Activated CD8-positive, alpha-beta T cell treated with anti-CD3 and anti-CD28 coated beads, Interleukin-2, amount 10 ng/mL, durations not matched to agents 7 days and 5 days (primary cell): ENCODE measurements at places on chromosomes 6 and 20. TPM values are rescaled to one million over a fixed set of nuclear protein-coding genes. Genes with fewer than 3 reads are reported as not detected.
A peak's percentile ranks its signal among the peaks of the same experiment; 100 is the strongest.

- H3K4me3 ChIP-seq = peak overlapping the region; percentile 79
Observed at GRCh38 chr6:2221726-2222274, 23.6 kb downstream of the GMDS start.

DNA sequence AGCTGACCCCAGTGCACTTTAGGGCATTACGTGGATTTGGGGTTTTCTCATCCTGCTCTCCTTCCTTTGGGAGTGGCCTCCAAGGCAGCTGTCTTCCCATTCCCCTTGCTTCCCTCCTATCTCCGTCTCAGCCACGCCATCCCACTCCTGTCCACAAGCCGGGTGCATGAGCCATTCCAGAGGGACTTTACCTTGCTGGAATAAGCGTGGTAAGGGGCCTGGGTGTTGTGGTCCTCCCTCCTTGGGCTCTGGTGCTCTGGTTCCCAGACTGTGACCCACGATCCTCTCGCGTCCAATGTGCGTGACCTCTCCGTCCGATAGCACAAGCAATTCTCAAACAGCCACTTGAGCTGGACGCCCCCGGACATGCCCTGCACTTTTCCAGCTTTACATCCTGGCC lies 60.6 kb upstream of the NKX2-2 start:
- no peak overlapping the region for H3K27ac ChIP-seq
- peaks cover 8% of the 10 kb centered on the region for H3K27me3 ChIP-seq
- H3K36me3 ChIP-seq = no peaks in the 10 kb centered on the region
- H3K4me1 ChIP-seq = peaks cover 6% of the 10 kb centered on the region
- H3K4me3 ChIP-seq = no peak overlapping the region

Gene SNX21
- total RNA-seq = 1.6 TPM

DNA sequence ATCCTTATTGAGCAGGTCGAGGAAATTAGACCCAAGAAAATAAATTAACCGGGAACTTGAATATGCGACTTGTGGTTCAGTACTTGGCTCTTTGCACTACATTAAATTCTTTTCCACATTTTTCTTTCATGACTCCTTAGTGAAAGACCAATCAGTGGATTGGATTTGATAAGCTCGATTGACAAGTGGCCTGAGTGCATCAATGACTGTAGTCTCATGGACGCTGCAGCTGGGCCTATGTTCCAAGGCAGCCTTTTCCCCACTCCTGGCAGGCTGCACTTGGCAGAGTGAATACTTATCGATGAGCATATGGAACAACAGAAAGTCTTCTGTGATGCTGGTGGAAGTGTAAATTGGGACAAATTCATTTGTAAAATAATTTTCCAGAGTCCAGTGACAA lies 210.8 kb upstream of the EXOC2 start:
- H3K36me3 ChIP-seq = no peaks in the 10 kb centered on the region
- no peaks in the 10 kb centered on the region for H3K27me3 ChIP-seq
- no peak for DNase-seq
- H3K4me3 ChIP-seq = no peak overlapping the region
- H3K27ac ChIP-seq = no peak overlapping the region
- no peaks in the 10 kb centered on the region for H3K4me1 ChIP-seq

GRCh38 chr20:59211208-59211765 lies 47.7 kb downstream of the ZNF831 start:
- H3K27me3 ChIP-seq = no peaks in the 10 kb centered on the region
- no peak for DNase-seq
- H3K27ac ChIP-seq = peak overlapping the region; percentile 16
- H3K4me3 ChIP-seq = no peak overlapping the region
- peaks cover 4% of the 10 kb centered on the region for H3K36me3 ChIP-seq

DNA sequence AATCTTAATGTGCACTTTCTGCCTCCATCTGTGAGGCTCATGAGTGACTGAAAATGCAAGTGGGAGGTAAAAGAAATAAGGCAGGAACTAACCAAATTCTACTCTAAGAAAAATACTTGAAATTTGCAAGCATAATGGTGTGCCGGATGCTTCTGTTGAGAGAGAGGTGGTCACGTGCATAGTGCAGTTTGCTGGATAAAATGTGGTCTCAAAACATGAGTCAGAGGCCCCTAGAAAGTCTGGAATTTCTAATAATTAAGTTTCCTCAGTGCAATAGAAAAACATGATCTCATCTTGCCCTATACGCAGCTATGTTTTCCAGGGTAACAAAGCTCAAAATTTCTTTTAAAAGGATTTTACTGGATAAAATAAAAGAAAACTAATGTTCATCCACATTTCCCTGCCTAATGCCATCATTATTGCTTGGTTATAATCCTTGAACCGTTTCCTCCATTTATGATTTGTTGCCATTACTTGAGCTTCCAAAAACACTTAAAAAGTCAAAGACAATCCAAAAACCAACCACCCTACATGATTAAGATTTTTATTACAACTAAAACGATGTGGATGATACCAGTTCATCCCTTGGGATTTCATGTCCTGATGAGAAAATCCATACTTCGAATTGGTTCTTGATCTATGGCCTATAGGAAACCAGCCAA lies 351.7 kb upstream of the ARID1B start:
- no peak for DNase-seq
- H3K4me1 ChIP-seq = peaks cover 38% of the 10 kb centered on the region
- H3K4me3 ChIP-seq = no peak overlapping the region
- H3K27me3 ChIP-seq = peaks cover 17% of the 10 kb centered on the region
- no peak overlapping the region for H3K27ac ChIP-seq
- H3K36me3 ChIP-seq = peaks cover 2% of the 10 kb centered on the region

DNA sequence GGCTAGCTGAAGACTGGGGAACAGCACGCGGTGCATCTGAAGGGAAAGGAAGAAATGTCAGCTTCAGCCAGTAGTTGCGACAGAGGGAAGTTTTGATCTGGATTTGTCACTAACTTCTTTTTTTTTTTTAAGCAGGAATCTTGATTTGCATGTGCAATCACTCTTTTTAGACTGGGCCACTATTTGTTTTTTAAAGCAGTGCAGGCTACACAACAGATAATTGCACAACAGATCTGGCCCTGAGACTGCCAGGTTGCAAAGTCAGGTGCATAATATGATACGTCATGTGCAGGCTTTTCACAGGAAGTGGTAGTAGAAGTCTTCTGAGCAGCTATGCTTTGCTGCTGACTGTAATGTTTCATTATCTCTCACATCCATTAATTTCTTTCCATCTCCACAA lies 13.5 kb downstream of the PFDN4 start:
- no peaks in the 10 kb centered on the region for H3K27me3 ChIP-seq
- DNase-seq = peak; percentile 44
- no peak overlapping the region for H3K4me3 ChIP-seq
- peaks cover 7% of the 10 kb centered on the region for H3K36me3 ChIP-seq

DNA sequence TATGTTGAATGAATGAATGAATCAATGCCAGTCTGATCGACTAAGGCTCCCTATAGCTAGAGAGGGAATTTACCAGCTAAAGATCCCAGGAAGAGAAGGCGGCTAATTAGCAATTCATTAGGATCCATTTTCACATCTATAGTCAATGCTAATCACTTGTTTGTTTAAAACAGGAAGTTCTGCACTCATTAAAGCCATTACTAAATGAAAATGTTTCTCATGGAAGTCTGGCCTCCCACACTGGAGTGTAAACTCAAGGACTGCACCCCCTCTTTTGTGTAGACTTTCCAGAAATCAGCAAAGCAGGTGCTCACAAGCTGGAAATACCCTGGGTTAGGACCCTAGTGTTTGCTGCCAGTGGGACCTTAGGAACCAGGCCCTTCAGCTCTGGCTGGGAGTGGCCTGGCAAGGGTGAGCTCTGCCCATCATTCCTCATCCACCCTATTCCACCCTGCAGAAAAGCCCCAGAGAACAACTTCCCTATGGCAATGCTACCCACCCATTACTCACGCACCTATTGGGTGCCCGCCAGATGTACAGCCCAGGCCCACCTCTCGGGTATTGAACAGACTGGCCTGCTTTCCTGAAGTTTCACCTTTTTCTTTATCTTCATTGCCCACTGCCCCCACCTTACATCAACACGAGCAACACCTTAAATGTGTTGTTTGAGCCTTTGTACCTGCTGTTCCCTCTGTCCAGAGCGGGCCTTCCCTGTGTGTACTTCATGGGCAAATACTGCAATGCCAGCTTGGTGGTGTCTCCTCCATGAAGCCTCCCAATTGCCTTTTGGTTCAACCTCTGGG lies 60.8 kb downstream of the TTI1 start:
- no peaks in the 10 kb centered on the region for H3K36me3 ChIP-seq
- H3K4me3 ChIP-seq = no peak overlapping the region
- DNase-seq = peak; percentile 14
- no peak overlapping the region for H3K27ac ChIP-seq
- peaks cover 4% of the 10 kb centered on the region for H3K27me3 ChIP-seq
- peaks cover 10% of the 10 kb centered on the region for H3K4me1 ChIP-seq

- no peaks in the 10 kb centered on the region for H3K36me3 ChIP-seq
- DNase-seq = no peak
- no peaks in the 10 kb centered on the region for H3K27me3 ChIP-seq
Observed at GRCh38 chr6:51299621-51300380, 481.1 kb downstream of the TFAP2B start.

Gene FOXC1
- not detected for total RNA-seq

- H3K27ac ChIP-seq = no peak overlapping the region
- no peaks in the 10 kb centered on the region for H3K36me3 ChIP-seq
- H3K27me3 ChIP-seq = no peaks in the 10 kb centered on the region
- DNase-seq = no peak
- no peaks in the 10 kb centered on the region for H3K4me1 ChIP-seq
Observed at GRCh38 chr6:131646249-131646670, 9.2 kb downstream of the ENPP3 start.

- no peak for DNase-seq
- H3K4me3 ChIP-seq = no peak overlapping the region
Observed at GRCh38 chr6:132062626-132063025, 111.5 kb upstream of the CCN2 start.

GRCh38 chr20:2694008-2694471 lies 1.5 kb downstream of the EBF4 start:
- no peak overlapping the region for H3K27ac ChIP-seq
- DNase-seq = no peak
- H3K27me3 ChIP-seq = peaks cover 58% of the 10 kb centered on the region
- H3K4me3 ChIP-seq = no peak overlapping the region
- peaks cover 9% of the 10 kb centered on the region for H3K4me1 ChIP-seq

Gene PI16
- not detected for total RNA-seq

DNA sequence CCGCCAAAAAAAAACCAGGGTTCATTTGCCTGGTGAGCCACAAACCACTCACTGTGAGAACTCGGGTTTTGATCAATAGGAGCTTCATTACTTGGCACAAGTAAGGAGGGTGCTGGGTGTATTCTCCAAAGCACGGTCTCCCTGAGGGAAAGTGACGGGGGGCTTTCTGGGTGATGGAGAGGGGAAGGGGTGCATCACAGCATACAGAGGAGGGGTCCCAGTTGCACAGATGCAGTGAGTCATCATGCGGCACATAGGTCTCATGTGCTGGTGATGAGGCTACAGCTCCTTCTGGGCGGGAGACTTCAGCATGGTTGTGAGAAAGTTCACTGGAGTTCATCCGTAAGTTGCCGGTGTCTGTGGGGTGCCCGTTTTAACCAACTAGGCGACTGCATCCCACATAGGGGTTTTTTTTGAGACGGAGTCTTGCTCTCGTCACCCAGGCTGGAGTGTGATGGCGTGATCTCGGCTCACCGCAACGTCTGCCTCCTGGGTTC lies 36.2 kb downstream of the SUN5 start:
- no peak overlapping the region for H3K27ac ChIP-seq
- peaks cover 75% of the 10 kb centered on the region for H3K4me1 ChIP-seq
- peak overlapping the region; percentile 69 for H3K4me3 ChIP-seq
- peaks cover 4% of the 10 kb centered on the region for H3K36me3 ChIP-seq
- peak; percentile 66 for DNase-seq
- no peaks in the 10 kb centered on the region for H3K27me3 ChIP-seq

DNA sequence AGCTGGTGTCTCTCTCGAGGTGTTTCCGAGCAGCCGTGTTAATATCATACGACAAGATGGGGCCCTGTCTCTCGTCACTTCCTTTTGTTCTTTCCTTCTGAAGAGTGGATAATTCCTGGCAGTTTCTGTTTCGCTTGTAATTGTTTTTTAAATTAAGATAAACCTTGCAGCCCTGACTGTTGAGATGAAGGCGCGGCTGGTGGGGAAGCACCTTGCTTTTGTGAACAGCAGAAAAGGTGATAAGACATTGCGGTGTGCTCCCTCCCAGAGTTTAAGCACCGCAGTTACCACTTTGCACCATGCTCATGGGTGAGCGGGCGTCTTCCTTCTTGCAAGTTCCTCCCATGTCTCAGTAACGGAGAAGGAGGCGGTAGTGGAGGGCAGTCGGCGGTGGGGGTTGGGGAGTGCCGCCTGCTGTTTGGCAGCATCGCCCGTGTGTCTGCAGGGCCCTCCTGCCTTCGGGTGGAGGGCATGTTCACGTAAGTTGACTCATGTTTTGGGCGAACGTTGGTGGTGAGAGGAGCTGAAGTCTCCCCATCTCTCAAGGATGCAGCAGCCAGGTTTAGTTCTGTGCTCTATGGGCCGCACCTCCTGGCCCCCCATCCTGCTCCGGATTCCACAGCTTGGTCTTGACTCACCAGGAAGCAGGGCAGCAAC lies 345.9 kb downstream of the TAF4 start:
- H3K4me3 ChIP-seq = peak overlapping the region; percentile 75
- peaks cover 3% of the 10 kb centered on the region for H3K36me3 ChIP-seq
- peaks cover 13% of the 10 kb centered on the region for H3K4me1 ChIP-seq
- H3K27ac ChIP-seq = peak overlapping the region; percentile 85
- H3K27me3 ChIP-seq = no peaks in the 10 kb centered on the region

Gene PKIB
- total RNA-seq = 0.44 TPM

Gene MOG
- not detected for total RNA-seq

- H3K36me3 ChIP-seq = no peaks in the 10 kb centered on the region
- H3K4me1 ChIP-seq = no peaks in the 10 kb centered on the region
- no peaks in the 10 kb centered on the region for H3K27me3 ChIP-seq
- DNase-seq = no peak
- H3K4me3 ChIP-seq = no peak overlapping the region
Observed at GRCh38 chr6:113112086-113112485, 745.1 kb upstream of the MARCKS start.

Gene ATP6V1G2
- 2.5 TPM for total RNA-seq

DNA sequence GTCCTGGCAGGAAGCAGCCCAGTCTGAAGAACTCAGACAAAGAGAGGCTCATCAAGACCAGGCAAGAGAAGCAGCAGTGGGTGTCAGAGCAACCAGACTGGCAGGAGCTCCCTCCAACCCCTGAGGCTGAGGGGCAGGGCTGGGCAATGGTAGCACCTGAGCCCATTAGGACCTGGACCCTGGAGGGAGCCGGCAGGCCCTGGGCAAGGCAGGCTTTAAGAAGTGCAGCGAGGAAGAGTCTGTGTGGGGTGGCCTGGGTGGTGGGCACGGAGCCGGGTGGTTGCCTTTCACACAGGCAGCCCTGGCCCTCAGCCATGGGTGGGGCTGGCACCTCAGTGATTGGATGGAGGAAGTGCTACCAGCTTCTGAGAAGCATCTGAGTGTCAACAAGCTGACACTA lies 33.1 kb upstream of the IRF4 start:
- DNase-seq = no peak
- no peaks in the 10 kb centered on the region for H3K27me3 ChIP-seq
- H3K27ac ChIP-seq = peak overlapping the region; percentile 35
- peaks cover 10% of the 10 kb centered on the region for H3K4me1 ChIP-seq

- no peaks in the 10 kb centered on the region for H3K27me3 ChIP-seq
- DNase-seq = no peak
- no peaks in the 10 kb centered on the region for H3K36me3 ChIP-seq
- no peaks in the 10 kb centered on the region for H3K4me1 ChIP-seq
- no peak overlapping the region for H3K27ac ChIP-seq
Observed at GRCh38 chr6:113276601-113277000, 580.5 kb upstream of the MARCKS start.

Gene VSTM2L
- not detected for total RNA-seq

Gene ALDH5A1
- 4.8 TPM for total RNA-seq

GRCh38 chr20:57656252-57656820 lies 36.1 kb upstream of the ZBP1 start:
- H3K4me3 ChIP-seq = no peak overlapping the region
- no peaks in the 10 kb centered on the region for H3K27me3 ChIP-seq
- peaks cover 30% of the 10 kb centered on the region for H3K4me1 ChIP-seq
- no peak for DNase-seq
- H3K36me3 ChIP-seq = no peaks in the 10 kb centered on the region

Gene GNRH2
- 1.7 TPM for total RNA-seq
